Effector memory CD8-positive, alpha-beta T cell (primary cell): ENCODE measurements at places on chromosomes 6 and 20.

- no peak for DNase-seq
Observed at GRCh38 chr6:51526922-51527321, 560.5 kb downstream of the PKHD1 start.

- no peak for DNase-seq
Observed at GRCh38 chr6:109465772-109466171, 10.2 kb upstream of the MICAL1 start.

- no peak for DNase-seq
Observed at GRCh38 chr6:136471922-136472321, 78.3 kb downstream of the MAP7 start.

DNA sequence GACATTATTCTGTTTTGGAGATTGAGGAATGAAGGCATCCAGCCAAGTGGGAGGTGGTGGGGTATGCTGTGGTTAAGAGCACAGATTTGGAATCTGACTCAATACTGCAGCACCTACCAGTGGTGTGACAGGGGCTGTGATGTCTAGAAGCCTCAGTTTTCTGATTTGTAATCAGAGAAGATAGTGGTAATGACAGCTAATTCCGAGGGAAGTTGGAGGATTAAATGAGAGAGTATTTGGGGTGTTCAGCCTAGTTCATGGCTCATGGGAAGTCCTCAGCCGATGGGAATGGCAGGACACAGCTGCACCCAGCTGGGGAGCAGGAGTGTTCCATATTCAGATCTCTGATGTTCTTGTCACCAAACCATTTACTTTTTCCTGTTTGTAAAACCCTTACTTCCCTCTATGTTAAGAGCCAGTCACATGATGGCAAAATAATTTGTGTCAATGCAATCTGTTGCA, 9.3 kb downstream of the SLC9A8 start:
- DNase-seq = no peak

DNA sequence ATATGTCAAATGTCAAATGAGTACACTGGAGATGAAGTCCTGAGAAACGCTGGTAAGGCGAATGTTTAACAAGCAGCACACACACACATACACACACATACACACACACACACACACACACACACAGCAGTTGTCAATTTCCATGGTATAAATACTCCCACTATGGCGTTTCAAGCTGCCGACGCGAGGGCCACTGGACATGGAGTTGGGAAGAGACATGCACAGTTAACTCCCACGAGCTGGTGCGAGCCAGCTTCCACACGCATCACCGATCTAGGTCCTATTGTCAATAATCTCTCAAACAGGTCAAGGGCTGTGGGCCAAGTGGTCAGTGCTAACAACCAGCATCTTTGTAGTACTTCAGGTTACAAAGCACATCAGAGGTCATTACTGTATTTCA, 58.9 kb downstream of the TRERF1 start:
- DNase-seq = no peak
